RWPE2 (cell line): ENCODE measurements at places on chromosomes 11 and 22.

DNA sequence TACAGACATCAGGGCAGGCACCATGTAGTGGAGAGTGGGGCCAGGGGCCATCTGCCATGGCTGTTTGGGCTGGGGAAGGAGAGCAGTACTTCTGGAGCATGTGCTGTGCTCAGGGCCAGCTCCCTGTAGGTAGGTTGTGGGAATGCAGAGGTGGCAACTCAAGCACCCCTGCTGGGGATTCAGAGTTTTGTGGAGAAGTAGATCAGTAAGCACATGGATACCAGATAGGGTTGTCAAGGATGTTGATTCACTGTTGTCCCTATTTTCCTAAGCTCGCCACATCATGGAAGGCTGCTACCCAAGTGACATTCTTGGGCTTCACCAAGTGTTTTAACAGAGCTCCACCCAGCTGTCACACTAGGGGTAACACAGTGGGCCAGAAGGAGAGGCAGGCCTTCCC is 67.2 kb downstream of the BMAL1 start:
- no peak for DNase-seq

DNA sequence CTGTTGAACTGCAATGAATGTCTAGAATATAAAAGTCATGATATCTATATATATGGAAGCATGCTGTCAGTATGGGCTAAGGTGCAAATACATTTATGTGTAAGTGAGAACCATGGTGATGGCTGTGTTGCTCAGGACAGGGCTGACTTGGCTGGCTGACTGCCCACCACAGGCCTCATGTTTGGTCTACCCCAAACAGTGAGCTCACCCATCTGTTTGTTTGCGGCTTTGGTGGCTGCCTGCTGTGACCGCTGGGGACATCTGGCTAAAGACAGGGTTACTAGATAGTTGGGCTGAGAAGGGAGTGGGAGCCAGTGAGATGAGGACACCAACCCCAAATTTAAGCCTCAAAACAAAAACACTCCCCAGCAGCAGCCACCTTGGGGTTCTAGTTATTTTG is 6.3 kb downstream of the CD44 start:
- no peak for DNase-seq

GRCh38 chr22:41524809-41525449 is 19.3 kb downstream of the POLR3H start:
- no peak for DNase-seq

- DNase-seq, result no peak
Measured at GRCh38 chr11:128336203-128336602, 251.2 kb downstream of the ETS1 start.

- DNase-seq, result no peak
Measured at GRCh38 chr11:2847561-2847960, 38.0 kb downstream of the CDKN1C start.

GRCh38 chr11:129412494-129412893 is 36.8 kb downstream of the BARX2 start:
- DNase-seq, result no peak

GRCh38 chr22:39560127-39560526 is 10.4 kb upstream of the CACNA1I start:
- no peak for DNase-seq

GRCh38 chr11:114158421-114158820 is 98.9 kb downstream of the ZBTB16 start:
- no peak for DNase-seq

DNA sequence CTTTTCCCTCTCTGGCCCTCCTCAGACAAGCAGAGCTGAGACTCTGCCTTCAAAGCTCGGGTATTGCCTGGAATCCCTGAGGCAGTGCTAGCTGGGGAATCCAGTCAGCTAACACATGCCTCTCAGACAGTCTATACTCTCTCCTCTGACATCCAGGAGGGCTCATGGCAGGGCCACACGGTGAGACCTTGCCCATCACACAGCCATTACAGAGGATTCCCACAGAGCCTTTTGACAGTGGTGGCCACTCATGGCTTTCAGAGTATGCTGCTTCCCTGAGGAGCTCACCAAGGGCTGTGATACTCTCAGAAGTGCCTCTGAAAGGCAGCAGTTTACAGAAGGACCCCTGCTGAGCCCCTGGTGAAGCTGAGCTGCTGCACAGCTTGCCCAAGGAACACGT is 165.3 kb downstream of the RRAS2 start:
- no peak for DNase-seq

DNA sequence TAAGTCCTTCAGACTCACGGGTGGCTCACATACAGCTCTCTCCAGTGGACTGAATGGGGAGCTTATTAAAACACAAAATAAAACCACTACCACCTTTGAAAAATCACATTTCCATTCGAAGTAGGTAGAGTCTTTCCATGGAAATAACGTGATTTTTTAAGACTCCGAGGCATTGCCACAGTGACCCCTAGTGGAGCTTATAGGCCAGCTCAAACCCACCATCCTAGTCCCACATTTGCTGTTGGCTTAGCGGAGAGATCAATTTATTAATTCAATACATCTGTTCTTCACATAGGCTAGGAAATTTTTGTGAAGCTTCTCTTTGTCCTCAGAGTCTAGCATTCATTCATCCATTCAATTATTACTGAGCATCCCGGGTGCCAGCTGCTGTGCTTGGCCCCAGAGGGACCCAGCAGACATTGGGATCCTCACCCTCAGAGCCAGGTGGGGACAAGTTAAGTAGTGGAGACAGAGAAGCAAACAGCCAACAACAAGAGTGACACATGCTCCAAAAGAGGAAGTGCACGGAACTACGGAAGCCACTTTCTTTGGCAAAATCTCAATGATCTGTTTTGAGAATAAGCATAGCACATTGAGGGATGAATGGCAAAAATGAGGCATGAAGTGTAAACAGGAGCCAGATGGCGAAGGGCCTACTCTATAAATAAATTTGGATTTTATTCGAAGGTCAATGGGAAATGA is 10.2 kb upstream of the P4HA3 start:
- no peak for DNase-seq
